ENCODE measurements at places on chromosomes 2 and 18.

DNA sequence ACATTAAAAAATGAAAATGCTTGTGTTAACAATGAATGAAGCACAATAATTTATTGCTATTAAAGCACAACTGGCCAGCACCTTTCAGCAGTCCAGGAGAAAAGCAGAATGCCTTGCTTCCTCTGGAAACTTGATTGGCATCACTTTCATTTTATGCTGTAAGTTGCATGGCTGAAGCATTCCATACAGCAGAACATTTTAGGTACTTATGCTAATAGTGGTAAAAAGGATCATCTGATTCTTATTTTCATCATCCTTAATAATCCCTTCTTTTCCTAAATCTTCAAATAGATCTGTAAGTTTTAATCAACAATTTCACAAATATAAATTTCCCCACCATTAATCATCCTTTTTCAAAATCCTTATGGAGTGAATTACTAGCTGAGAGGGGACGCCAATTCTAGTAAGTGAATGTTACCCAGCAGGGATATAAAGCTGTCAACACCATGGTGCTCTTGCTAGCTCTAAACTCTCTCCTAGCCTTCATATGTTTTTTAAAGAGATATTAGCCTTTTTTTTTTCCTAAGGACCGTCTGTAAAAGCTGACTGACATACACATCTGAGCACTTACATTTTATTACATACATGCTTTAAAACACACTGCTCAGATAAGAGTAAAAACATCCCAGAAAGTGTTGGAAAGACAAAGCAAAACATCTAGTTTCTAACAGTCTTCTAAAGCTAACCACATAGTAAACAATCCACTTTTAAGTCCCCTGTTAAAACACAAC, 5.3 kb downstream of the SATB2 start:
- no peak for DNase-seq

GRCh38 chr2:238027058-238027457, 33.7 kb upstream of the SCLY start:
- no peak for DNase-seq

GRCh38 chr18:59249199-59249774, 24.0 kb downstream of the RAX start:
- peak; percentile 59 for DNase-seq

DNA sequence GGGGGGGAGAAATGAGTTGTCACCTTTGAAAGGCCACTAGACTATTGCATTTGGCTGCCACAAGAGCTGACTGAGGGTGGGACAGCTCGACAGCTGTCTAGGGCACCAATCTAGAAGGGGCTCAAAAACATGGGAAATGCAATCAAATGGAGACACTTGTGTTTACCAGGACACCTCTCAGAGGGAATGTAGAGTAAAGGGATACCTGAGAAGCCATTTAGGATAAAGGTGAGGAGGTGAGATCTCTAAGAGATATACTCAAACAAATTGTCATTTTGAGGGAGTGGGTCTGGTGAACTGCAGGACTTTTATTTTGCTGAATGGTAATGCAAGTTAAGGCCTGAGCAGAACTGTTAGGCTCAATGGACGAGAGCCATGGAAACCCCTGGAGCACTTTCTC, 159.8 kb downstream of the DDX1 start:
- DNase-seq, result no peak

DNA sequence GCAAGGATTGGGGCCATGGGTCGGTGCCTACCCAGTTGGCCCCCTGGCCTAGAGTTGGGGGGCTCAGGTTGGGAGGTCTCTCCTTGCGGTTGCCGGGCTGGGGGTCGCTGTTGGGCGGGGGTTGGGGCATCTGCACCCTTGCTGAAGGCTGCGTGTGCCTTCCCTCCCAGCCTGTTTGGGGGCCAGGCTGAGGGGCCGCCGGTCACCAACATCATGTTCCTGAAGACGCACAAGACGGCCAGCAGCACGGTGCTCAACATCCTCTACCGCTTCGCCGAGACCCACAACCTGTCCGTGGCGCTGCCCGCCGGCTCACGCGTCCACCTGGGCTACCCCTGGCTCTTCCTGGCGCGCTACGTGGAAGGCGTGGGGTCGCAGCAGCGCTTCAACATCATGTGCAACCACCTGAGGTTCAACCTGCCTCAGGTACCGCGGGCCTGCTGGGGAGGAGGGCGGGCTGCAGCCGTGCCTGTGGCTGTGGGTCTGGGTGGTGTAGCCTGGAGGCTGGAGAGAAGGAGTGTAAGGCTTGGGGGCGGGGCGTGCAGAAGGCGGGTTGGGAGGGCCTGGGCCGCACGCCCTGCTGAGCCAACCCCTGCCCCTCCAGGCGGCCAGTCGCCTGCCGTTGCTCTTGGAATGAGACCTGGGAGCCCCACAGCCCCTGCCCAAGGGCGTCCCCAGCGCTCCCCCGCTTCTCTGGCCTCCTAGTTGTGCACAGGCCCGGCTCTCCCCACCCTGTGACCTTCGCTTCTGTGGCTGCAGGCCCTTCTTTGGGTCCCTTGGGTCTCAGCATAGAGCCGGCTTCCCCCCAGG, 7.2 kb upstream of the NEU4 start:
- peak; percentile 86 for DNase-seq

DNA sequence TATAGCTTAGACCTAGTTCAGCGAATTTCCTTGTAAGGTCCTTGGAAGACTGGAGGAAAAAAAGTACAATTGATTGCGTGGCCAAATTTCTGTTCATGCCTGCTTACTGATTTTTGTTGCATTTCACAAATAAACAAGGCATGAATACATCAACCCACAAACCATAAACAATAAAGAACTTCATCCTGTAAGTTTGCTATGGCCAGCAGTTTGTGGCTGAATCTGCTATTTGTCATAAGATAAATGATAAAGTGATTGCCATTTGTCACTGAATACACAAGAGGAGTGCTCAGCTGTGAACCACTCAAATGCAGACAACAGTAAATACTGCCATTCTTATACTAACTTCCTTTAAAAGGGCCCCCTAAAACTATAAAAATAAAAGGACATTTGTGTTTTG, 259.5 kb downstream of the CCDC178 start:
- no peak for DNase-seq

GRCh38 chr2:240510513-240511210, 47.1 kb downstream of the ANKMY1 start:
- DNase-seq, result no peak

GRCh38 chr2:215836881-215837280, 176.5 kb downstream of the MREG start:
- DNase-seq, result no peak

DNA sequence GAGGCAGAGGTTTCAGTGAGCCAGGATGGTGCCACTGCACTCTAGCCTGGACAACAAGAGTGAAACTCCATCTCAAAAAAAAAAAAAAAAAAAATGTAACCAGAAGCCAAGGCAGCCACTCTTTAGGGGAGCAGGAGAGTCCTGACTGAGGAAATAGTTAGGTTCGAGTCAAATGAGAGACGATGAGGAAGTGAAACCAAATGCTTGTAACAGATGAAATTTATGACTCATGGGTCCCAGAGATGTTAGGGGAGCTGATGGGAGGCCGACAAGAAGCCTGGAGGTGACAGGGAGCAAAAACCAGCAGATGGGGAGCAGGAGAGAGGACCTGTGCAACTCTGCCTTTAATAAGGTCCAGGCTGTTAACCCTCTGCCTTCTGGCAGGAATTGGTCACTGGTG, 756.1 kb upstream of the DDX18 start:
- DNase-seq, result no peak

GRCh38 chr2:49042488-49042887, 111.8 kb downstream of the FSHR start:
- no peak for DNase-seq

DNA sequence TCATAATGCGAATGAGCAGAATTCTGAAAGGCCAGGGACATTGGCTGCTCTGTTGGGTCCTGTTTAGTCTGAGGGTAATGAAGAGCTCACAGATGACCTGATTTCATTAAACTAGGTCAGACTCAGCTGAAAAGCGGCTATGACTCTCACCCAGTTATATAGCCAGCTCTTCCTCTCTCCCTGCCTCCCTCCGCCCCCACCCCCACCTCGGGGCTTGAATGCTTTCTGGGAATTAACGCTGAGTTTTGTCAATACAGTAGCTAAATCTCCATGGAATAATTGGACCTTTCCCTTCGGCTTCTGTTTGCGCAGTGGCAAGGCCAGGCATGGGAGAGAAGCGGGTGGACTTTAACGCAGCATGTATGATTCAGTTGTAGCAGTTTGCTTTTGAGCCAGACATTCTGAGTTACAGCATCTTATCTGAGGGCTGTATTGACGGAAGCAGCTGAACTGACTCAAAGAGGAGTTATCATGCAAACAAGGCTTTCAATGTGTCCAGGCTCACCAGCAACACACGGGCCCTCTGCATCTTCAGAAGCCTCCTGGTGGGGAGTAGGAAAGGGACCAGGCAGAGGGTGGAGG, 110.6 kb downstream of the MYCN start:
- no peak for DNase-seq

GRCh38 chr2:159208438-159208837, 78.1 kb downstream of the WDSUB1 start:
- peak; percentile 66 for DNase-seq

- DNase-seq, result no peak
Measured at GRCh38 chr18:45849529-45849928, 24.1 kb downstream of the SIGLEC15 start.

- DNase-seq, result no peak
Measured at GRCh38 chr2:99707592-99707991, 217.8 kb upstream of the REV1 start.

DNA sequence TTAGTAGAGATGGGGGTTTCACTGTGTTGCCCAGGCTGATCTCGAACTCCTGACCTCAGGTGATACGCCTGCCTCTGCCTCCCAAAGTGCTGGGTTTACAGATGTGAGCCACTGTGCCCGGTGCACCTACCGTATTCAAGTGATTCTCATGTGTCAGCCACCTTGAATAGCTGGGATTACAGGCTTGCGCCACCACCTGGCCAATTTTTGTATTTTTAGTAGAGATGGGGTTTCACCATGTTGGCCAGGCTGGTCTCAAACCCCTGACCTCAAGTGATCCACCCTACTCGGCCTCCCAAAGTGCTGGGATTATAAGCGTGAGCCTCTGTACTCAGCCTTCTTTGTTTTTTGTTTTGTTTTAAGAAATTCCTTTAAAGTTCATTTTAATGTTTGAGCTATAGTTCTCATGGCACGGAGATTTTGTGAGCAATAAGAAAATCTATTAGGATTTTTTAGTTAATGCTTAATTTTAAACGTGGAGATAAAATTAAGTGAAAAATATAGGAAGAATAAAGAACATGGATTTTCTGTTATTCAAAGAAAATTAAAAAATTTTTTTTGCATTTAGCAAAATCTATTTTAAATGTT, 242.6 kb downstream of the PHLPP1 start:
- DNase-seq, result no peak

DNA sequence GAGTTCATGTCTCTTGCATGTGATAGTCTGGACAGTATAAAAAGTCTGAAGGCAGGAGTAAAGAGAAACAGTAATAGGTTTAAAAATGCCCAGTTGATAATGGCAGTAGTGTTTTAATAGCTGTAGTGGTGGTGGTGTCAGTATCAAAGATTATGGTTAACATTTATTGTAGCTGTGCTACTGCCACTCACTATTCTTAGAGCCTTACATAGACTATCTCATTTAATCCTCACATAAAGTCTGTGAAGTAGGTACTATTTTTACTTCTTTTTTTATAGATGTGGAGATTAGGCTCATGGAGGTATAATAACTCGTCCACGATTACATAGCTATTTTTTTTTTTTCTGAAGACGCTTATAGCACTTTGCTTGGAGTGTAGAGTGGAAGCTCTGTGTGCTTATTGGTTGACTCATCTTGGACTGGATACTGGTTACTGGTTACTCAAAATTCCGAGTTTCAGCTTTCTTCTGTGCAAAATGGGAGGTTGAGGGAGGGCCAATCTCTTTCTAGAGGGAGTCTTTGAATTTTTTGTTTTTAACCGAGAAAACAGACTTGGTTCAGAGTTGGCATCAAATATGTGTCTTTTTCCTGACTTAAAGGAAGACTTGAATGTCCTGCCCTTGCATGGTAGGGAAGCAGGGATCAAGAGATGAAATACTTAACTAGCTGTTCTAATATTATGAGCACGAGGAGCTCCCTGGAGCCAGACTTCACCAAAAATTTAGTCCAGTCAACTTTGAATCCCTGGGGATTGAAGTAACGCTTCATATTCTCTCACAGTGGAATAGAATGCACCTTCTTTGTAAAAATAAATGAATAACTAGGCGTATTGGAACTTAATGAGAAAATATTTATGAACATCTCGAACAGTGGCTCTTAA, 27.1 kb downstream of the CERS6 start:
- DNase-seq, result no peak

GRCh38 chr2:55011831-55012671, 38.2 kb downstream of the RTN4 start:
- no peak for DNase-seq

DNA sequence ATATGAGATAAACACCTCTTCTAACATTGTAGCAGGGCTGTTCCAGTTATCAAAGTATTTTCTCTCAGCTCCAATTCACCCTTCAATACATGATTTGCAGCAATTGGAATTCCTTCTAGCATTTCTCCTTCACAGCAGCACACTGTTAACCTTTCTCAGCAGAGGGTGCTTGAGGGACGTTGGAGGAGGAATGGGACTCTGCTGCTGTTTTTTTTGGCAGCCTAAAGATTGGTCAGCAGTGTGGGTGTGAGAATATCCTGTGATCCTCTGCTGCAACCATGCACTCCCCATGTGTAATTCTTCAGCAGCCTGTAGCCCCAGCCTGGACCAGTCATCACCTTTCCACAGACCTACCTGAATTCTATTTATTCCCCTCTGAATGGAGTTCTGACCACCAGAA, 1708.9 kb upstream of the CELF4 start:
- DNase-seq, result no peak

- DNase-seq, result no peak
Measured at GRCh38 chr2:239689410-239689809, 288.6 kb upstream of the HDAC4 start.

GRCh38 chr2:98692090-98693054, 38.6 kb downstream of the MGAT4A start:
- DNase-seq, result no peak

- no peak for DNase-seq
Measured at GRCh38 chr18:37393221-37393827, 172.3 kb downstream of the CELF4 start.
